Stimulated activated CD4-positive, alpha-beta T cell treated with anti-CD3 and anti-CD28 coated beads, TNF-alpha, amount 100 ng/mL, for 1 hour (primary cell): ENCODE measurements at places on chromosomes 12 and 14.
A peak's percentile ranks its signal among the peaks of the same experiment; 100 is the strongest.

DNA sequence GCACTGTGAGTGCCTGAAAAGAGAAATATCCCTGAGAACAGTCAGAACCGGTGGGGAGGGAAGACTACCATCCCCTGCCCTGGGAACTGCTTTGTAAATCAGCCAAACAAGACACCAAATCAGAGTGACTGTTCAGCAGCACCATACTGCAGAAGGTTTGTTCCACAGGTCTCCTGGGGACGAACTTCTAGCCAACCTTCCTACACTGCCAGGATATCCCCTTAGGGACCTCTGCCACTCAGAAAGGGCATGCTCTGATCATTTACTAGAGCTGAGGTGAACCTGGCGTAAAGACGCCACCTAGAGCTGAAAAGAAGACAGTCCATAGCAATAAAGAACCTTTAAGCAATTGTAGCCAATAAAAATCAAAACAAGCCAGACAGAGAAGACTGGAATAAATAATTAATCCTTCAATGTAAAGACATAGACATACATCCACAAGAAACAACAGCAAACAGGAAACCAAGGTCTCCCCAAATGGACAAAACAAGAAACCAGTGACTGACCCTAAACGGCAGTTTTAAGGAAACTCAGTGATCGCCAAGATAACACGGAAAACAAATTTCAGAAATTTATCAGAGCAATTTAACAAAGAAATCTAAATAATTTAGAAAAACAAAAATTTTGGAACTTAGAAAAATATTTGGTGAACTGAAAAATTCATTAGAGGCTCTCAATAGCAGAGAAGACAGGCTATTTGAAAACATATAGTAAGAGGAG lies 228.1 kb upstream of the AMIGO2 start:
- no peak for DNase-seq

DNA sequence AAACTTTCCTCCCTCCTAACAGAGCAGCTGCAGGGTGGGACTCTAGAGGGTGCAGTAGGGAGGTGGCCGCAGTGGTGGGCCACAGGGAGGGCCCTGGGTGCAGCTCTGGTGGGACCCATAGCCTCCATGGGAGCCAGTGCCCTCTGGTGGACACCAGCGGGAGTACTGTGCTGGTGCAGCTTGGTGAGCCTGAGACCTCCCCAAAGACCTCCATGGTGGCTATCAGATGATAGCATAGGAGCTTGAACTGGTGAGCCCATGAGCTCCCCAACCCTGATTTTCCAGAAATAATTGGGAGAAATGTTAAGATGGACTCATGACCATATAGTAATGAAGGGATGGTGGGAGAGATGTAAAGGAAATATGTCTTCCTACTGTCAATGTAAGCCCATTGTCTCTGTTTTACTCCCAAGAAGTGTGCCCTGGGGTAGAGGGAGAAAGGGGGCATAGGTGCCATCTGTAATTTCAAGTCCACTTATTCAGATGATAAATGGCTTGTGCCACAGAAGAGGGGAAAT lies 98.7 kb downstream of the GAS2L3 start:
- no peak for DNase-seq

- no peak for DNase-seq
Observed at GRCh38 chr12:82055391-82055790, 296.2 kb upstream of the PPFIA2 start.

GRCh38 chr12:57240066-57240921 lies 10.7 kb downstream of the STAC3 start:
- DNase-seq: peak; percentile 60

DNA sequence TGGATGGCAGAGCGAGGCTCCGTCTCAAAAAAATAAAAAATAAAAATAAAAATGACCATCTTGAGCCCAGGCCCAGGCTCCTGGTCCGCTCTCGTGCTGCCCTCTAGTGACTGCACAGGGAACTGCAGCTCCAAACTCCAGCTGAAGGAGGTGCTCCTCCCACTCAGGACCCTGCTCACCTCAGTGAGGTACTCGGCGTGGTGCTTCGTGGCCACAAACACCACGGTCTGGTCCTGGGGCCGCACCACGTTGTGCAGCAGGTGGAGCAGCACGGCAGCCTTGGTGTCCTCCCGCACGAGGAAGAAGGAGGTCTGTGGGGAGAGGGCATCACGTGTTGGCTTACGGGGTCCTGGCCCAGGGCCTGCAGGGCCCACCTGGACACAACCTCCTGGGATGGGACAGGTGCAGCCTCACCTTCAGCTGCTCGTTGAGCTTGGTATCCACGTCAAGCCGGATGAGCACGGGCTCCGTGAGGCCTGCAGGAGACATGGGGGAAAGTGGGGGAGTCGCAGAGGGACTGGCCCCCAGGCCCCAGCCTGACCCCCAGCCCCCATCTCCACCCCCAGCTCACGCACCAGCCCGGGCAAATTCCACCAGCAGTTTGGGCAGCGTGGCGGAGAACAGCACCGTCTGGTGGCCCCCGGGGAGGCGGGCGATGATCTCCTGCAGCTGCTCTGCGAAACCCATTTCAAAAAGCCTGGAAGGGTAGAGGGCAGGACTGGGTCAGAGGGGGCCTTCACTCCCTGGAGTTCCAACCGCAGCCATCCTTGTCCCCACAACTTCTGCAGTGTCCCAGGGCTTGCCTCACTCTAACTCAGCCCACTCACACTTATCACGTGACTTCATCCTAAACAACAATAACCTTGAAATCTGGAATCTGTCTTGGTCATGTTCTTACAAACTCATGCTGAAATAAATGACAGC lies 10.6 kb downstream of the DDX54 start:
- DNase-seq: peak; percentile 76
